Hepatocyte (in vitro differentiated cells): ENCODE measurements at places on chromosomes 2 and 18.

DNA sequence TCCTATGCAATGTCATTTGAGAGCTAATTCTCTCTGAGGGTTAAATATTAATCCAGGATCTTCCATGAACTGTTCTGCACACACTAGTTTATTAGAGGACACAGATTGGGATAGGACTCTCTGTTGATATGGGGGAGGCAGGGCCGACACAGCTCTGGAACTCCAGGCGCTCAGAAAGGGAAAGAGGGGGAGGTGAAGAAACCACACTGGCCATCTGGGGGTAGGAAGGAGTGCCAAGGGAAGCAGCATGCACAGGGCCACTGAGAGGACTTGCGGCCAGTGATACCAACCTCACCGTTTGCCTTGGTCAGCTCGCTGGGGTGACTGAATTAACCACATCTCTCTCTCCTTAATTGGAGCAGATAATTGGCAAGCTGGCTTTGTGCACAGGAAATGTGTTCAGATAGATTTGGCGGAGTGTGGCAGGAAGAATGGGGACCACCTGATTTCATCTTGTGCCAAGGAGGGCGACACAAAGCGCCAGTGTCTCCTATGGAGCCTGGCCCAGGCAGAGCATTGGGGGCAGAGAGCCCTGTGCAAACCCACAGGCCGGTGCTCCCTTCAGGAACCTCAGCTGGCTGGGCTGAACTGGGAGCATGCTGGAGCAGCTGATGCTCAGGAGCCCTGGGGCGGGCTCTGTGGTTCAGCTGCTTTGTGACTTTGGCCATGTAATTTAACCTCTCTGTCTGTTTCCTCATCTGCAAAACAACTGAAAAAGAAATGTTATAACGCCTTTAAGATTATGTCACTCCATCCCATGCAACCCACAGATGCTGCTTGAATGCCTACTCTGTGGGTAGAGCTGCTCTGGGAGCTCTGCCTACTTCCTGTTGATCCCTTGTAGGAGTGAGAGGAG, 114.7 kb upstream of the STON1 start:
- DNase-seq, result no peak

GRCh38 chr18:59846814-59847490, 52.8 kb upstream of the PMAIP1 start:
- peak; percentile 76 for DNase-seq

GRCh38 chr18:37521510-37522465, 43.8 kb downstream of the CELF4 start:
- no peak for DNase-seq

GRCh38 chr2:129902731-129903585, 76.5 kb upstream of the RAB6C start:
- DNase-seq, result no peak

- DNase-seq, result no peak
Observed at GRCh38 chr2:186976329-186976728, 127.4 kb upstream of the ZSWIM2 start.

DNA sequence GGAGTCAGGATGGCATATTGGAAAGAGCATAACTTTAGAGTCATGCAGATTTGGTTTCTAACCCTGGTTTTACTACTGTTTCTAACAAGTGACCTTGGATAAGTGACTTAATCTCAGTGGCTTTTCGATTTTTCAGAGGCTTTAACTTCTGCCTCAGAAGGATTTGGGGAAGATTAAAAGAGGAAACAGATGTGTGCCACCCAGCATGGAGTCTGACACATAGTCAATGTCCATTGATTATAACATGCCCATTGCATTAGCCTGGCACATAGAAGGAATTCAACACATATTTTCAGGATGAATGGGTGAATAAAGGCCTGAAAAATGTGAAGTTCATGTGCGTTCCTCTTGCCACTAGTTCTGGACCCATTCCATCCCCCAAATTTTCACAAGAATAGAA, 438.2 kb downstream of the EPHA4 start:
- no peak for DNase-seq

- DNase-seq, result no peak
Observed at GRCh38 chr2:1840046-1840445, 95.7 kb upstream of the PXDN start.

DNA sequence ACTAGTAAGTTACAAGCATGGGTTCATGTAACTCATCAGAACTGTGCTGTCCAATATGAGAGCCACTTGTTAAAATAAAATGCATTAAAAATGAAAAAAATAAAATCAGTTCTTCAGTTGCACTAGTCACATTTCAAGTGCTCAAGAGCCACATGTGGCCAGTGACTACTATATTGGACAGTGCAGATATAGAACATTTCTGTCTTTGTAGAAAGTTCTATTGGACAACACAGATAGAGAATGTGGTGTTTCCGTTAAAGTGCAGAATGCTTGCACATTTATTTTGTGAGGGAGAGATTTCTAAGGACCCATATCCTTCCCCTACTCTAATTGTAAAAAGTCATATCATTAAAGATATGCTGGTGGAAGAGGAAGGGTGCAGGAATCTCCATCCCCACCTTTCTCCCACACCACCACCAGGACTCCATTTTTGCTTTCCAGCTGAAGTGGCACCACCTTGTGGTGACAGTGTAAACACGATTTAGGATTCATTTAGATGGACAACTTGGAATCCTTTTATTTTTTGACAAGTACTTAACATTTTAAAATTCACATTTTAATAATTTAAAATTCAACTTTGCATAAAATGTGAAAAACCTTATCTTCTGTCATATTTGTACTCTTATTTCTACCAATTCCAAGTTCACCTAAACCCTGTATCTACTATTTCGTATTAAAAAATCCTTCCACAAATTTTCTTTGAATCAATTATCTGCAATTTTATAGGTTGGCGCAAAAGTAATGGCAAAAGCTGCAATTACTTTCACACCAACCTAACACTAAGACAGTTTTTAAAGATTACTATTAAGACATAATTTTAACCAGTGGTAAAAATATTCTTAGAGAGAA, 9.4 kb upstream of the CD302 start:
- peak; percentile 57 for DNase-seq

- no peak for DNase-seq
Observed at GRCh38 chr2:134431838-134432434, 178.1 kb downstream of the MGAT5 start.
